SJSA1 (cell line): ENCODE measurements at places on chromosomes 7 and 10. TPM values are rescaled to one million over a fixed set of nuclear protein-coding genes. Genes with fewer than 3 reads are reported as not detected.

DNA sequence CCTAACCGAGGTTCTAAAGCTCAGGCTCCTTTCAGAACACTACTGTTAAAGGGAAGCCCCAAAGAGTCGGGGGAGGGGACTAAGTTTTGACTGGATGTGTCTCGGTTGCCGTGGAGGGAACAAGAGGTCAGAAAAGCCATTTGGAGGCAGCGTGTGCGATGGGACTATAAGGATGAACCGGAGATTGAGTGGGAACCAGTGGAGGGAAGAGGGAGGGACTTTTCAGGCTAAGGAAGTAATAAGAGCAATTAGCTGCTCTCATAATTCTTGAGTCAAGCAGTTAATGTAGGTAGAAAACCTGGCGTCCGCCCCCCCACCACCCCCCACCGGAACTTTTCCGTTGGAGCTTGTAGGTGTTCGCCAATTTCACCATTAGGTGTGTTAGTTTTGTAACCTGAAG is 491 bp upstream of the AKAP9 start:
- peaks cover 4% of the 10 kb centered on the region; the same call in 1 of the 2 replicates for H3K36me3 ChIP-seq
- H3K27me3 ChIP-seq = no peaks in the 10 kb centered on the region
- DNase-seq = peak; percentile 13
- peaks cover 8% of the 10 kb centered on the region for H3K4me1 ChIP-seq
- peak overlapping the region; percentile 66 for H3K4me3 ChIP-seq
- H3K27ac ChIP-seq = peak overlapping the region; percentile 58

DNA sequence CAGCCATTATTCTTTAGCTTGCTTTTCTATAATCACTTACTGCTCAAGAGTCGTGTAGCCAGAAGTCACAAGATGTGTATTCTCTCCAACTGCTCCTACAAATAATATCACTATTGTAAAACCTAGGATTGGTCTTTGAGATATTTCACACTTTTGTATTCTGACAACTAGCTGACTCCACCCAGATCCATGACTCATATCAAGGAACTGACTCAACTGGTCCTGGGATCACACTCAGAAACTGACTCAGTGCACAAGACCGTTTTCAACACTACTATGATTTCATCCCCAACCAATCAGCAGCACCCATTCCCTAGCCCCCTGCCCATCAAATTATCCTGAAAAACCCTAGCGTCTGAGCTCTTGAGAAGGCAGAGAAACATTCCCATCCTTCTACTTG is 56.5 kb upstream of the ORC5 start:
- 0 out of 2 replicates have a peak, but pooled peaks cover 3% of the 10 kb centered on the region for H3K27me3 ChIP-seq
- no peak overlapping the region for H3K4me3 ChIP-seq
- H3K27ac ChIP-seq = no peak overlapping the region
- no peaks in the 10 kb centered on the region for H3K36me3 ChIP-seq

DNA sequence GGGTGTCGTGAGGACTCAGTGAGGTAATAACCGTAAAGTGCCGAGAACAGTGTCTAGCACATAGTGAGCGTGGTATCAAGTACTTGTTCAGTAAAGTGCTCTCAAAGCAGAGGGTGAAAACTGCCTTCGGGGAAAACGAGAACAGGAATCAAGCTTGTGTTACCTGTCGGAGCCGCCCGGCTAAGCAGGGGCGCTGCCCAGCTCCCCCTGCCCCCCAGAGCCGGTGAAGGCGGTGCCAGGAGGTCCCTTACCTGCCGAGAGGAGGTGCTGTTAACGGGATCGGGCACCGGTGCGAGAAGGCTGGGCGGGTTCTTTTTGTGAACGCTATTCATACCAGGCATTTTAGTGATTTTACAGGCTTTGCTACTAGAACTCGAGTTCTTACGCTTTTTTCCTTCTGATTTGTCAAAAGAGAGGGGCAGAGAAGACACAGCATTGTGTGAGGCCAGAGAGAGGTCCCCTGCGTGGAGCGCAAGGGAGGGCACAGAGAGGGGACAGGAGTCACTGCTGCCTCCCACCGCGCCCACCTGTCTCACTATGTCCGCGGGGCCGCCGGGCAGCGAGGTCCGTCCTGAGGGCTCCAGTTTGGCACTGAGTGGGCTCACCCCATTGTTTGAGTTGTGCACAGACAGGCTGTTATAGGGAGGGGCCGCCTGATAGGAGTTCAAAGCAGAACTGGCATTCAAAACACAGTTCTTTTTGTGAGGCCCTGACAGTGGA is 32.5 kb upstream of the EFCAB10 start:
- no peaks in the 10 kb centered on the region for H3K36me3 ChIP-seq
- no peak overlapping the region for H3K4me3 ChIP-seq
- no peak for DNase-seq
- H3K4me1 ChIP-seq = no peaks in the 10 kb centered on the region

GRCh38 chr7:50276483-50276882 is 28.0 kb upstream of the IKZF1 start:
- no peak overlapping the region for H3K4me3 ChIP-seq
- DNase-seq = no peak
- no peaks in the 10 kb centered on the region for H3K4me1 ChIP-seq
- no peaks in the 10 kb centered on the region for H3K27me3 ChIP-seq
- no peak overlapping the region for H3K27ac ChIP-seq

GRCh38 chr7:43758029-43758821 is at the start of gene BLVRA:
Gene BLVRA (plus strand): TSS chr7:43758680. CDS start chr7:43771159, 12,479 bp downstream.
- H3K27me3 ChIP-seq = no peaks in the 10 kb centered on the region
- H3K4me1 ChIP-seq = peaks cover 16% of the 10 kb centered on the region
- peak within 1 kb of the TSS; percentile 39; the same call in 1 of the 2 replicates for H3K27ac ChIP-seq
- no peak for DNase-seq
- peak within 1 kb of the TSS; percentile 62 for H3K4me3 ChIP-seq

- H3K4me1 ChIP-seq = no peaks in the 10 kb centered on the region
- no peak for DNase-seq
- peaks cover 2% of the 10 kb centered on the region; the same call in 1 of the 2 replicates for H3K27me3 ChIP-seq
- no peak overlapping the region for H3K27ac ChIP-seq
- H3K4me3 ChIP-seq = no peak overlapping the region
Observed at GRCh38 chr10:7480742-7481367, 70.0 kb upstream of the SFMBT2 start.

- no peak for DNase-seq
- peaks cover 7% of the 10 kb centered on the region for H3K36me3 ChIP-seq
- H3K4me1 ChIP-seq = peaks cover 35% of the 10 kb centered on the region
- no peak overlapping the region; the same call in 1 of the 2 replicates for H3K27ac ChIP-seq
Observed at GRCh38 chr7:143375298-143376034, 5.7 kb upstream of the ZYX start.

DNA sequence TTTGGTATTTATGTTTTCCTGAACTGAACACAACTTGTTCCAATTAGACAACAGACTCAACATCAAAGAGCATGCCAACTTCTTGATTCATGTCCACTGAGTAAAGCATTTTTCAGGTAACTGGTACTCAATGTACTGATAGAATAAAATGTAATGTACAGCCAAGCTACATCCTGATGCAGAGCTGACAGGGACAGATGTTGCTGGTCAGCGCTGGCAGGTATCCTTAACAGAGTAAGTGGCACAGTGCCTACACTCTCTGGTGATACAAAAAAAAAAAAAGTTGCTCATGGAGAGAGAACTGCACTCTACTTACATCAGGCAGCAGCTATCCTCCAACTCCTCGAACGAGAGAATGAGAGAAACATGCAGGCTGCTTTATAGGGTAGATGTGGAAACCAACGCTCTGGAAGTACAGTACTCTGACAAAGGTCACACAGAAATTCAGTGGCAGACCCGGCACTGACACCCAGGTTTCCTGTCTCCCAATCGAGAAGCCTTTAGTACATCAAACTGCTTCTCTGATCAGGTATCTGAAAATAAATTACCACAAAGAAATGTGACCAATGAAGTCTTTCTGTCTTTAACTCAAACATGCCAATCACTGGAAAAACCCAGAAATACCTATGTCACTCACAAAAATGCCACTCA is 4.6 kb downstream of the ITGB1 start:
- H3K4me1 ChIP-seq = peaks cover 70% of the 10 kb centered on the region
- no peak overlapping the region for H3K27ac ChIP-seq
- H3K27me3 ChIP-seq = no peaks in the 10 kb centered on the region
- peaks cover 53% of the 10 kb centered on the region for H3K36me3 ChIP-seq

DNA sequence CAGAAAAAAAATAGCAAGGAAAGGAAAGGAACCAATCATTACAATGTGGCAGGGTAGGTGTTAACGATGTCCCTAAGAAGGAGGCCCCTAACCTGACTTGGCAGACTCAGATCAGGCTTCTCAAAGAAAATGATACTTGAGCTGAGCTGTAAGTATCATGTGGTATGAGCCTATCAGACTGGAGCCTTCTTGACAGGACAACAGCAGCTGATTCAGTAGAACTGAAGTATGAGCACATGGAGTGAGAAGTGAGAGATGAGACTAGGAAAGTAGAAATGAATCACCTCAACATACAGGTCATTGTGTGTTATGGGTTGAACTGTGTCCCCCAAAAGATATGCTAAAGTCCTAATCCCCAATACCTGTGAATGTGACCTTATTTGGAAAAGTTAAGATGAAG is 66.3 kb downstream of the MTERF1 start:
- no peaks in the 10 kb centered on the region for H3K4me1 ChIP-seq
- no peak overlapping the region for H3K27ac ChIP-seq
- H3K36me3 ChIP-seq = no peaks in the 10 kb centered on the region
- no peaks in the 10 kb centered on the region; the same call in 1 of the 2 replicates for H3K27me3 ChIP-seq
- no peak for DNase-seq

- H3K4me3 ChIP-seq = no peak overlapping the region
- no peak for DNase-seq
- no peak overlapping the region for H3K27ac ChIP-seq
- H3K27me3 ChIP-seq = peaks cover 5% of the 10 kb centered on the region; the same call in 1 of the 2 replicates
- no peaks in the 10 kb centered on the region for H3K4me1 ChIP-seq
- H3K36me3 ChIP-seq = no peaks in the 10 kb centered on the region
Observed at GRCh38 chr10:125633517-125633999, 49.4 kb downstream of the TEX36 start.

- no peak for DNase-seq
- no peak overlapping the region for H3K4me3 ChIP-seq
- H3K4me1 ChIP-seq = peaks cover 13% of the 10 kb centered on the region
- H3K36me3 ChIP-seq = no peaks in the 10 kb centered on the region
Observed at GRCh38 chr10:43108951-43109350, 29.3 kb upstream of the CSGALNACT2 start.

DNA sequence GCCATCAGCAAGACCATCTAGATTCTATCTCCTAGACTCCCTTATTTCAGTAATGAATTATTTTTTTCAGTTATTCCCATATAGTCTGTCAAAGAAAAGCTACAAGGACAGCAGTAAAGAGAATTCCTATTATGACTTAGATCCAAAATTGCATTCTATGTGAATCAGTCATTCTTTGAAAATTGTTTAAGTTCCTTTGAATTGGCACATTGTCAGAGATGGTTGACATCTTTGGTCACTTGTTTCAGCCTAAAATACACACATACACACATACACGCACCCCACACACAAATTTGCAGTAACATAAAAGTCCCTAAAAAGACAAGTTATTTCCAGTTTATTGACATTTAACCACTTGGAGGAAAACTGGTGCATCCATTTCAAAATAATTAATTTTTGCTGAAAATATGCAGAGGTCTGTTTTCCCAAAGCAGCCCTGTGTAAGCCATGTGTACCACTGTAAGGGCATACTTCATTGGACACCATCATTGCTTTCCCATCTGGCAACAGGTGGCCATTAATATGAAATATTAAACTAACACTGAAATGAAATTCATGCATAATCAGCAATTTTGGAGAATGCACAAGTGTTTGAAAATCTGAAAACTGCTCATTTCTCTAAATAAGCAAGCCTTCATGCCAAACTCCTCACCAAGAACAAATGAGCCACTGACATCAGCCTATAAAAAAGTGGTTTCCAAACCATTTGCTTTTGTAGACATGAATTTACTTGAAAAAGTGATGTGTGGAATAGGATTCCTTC is 121.7 kb upstream of the COL1A2 start:
- H3K27me3 ChIP-seq = no peaks in the 10 kb centered on the region; the same call in 1 of the 2 replicates
- DNase-seq = no peak

- H3K4me1 ChIP-seq = no peaks in the 10 kb centered on the region
- 0 out of 2 replicates have a peak, but pooled peaks cover 3% of the 10 kb centered on the region for H3K27me3 ChIP-seq
- DNase-seq = no peak
- H3K36me3 ChIP-seq = no peaks in the 10 kb centered on the region
- H3K27ac ChIP-seq = no peak overlapping the region
- no peak overlapping the region for H3K4me3 ChIP-seq
Observed at GRCh38 chr10:71083716-71083975, 128.7 kb upstream of the UNC5B start.

- H3K36me3 ChIP-seq = peaks cover 32% of the 10 kb centered on the region
- no peaks in the 10 kb centered on the region for H3K27me3 ChIP-seq
- H3K27ac ChIP-seq = no peak overlapping the region
Observed at GRCh38 chr7:44398511-44398911, 73.1 kb upstream of the CAMK2B start.

GRCh38 chr7:129438839-129439651 is 4.8 kb downstream of the STRIP2 start:
- no peak for DNase-seq
- H3K4me3 ChIP-seq = no peak overlapping the region
- peaks cover 15% of the 10 kb centered on the region for H3K4me1 ChIP-seq
- H3K36me3 ChIP-seq = peaks cover 10% of the 10 kb centered on the region; the same call in 1 of the 2 replicates

DNA sequence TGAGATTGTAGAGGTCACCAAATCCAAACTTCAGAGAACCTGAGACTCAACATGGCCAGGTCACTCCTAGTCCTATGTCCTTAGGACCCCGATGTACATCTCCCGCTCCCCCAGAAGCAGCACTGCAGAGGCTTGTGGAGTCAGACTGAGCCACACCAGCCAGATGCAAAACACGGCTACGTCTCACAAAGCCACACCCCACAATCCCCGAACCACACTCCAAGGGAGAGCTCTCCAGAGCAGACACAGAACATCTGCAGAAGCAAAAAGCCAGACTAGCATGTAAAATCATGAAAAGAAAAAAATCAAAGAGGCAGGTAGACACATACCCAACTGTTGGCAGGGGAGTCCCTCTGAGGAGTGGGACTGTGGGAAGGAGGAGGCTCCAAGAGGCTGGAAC is 104.9 kb downstream of the CTBP2 start:
- DNase-seq = no peak
- H3K27ac ChIP-seq = no peak overlapping the region
- no peaks in the 10 kb centered on the region for H3K27me3 ChIP-seq
- peaks cover 18% of the 10 kb centered on the region for H3K36me3 ChIP-seq
- H3K4me3 ChIP-seq = no peak overlapping the region
- H3K4me1 ChIP-seq = peaks cover 34% of the 10 kb centered on the region

The TSPAN12 gene
- total RNA-seq = 1.8 and 2.3 TPM in 2 replicates

The CHAT gene
- total RNA-seq = not detected in 2 replicates

The OR2A1 gene
- not detected in 2 replicates for total RNA-seq

The CACNA2D1 gene
- 27.3 and 31.6 TPM in 2 replicates for total RNA-seq

The MLLT10 gene
- total RNA-seq = 21.7 and 35.3 TPM in 2 replicates

The PNLIP gene
- not detected in 2 replicates for total RNA-seq

The NOLC1 gene
- total RNA-seq = 60.1 and 60.2 TPM in 2 replicates

The PNLIPRP3 gene
- not detected in 2 replicates for total RNA-seq

The MCM7 gene
- 200 and 254 TPM in 2 replicates for total RNA-seq

The GATA3 gene
- not detected in 2 replicates for total RNA-seq

The HHEX gene
- 17.3 and 17.7 TPM in 2 replicates for total RNA-seq
